Activated T-cell treated with anti-CD3 and anti-CD28 coated beads, Interleukin-2, amount 50 U/mL, for 72 hours (primary cell): ENCODE measurements at places on chromosomes 1 and 21.

- DNase-seq, result no peak
These were observed 204.7 kb upstream of the PROX1 start for GRCh38 chr1:213782941-213783672.

- DNase-seq, result no peak
These were observed 9.1 kb downstream of the TMEM9 start for GRCh38 chr1:201145132-201145531.

- peak; percentile 52 for DNase-seq
These were observed 11.0 kb upstream of the SERBP1 start for GRCh38 chr1:67441183-67441582.

- DNase-seq, result no peak
These were observed 8.5 kb downstream of the CLDN19 start for GRCh38 chr1:42731585-42731984.

DNA sequence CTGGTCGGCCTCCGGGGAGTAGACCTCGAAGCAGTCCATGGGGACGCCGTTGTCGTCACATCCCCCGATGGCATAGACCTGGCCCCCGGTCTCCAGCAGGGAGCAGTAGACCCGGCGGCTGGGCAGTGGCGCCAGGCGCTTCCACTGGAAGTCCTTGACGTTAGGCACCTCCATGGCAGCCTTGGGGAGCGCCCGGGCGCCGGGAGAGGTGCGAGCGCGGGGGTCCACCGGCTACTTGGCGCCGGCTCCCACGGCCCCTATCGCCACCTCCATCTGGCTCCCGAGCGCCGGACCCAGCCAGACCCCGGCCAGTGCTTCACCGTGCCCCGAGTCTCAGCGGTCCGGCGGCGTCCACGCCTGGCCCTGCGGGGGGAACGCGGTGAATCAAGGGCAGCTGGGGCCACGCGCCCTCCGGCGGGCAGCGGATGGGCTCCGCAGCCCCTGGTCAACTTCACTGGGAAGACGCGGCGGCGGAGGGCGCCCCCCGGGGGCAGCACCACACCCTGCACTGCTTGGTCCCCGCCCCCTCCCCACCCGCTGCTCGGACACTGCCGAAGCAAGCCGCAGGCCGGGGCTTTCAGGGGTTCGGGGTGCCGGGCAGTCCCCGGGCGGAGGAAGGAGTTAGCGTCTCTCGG lies 13.2 kb downstream of the KLHDC8A start:
- no peak for DNase-seq

- DNase-seq, result no peak
These were observed 381.2 kb downstream of the PTPRC start for GRCh38 chr1:199020051-199020450.

GRCh38 chr21:25867061-25867460 lies 132.3 kb downstream of the GABPA start:
- DNase-seq, result no peak

DNA sequence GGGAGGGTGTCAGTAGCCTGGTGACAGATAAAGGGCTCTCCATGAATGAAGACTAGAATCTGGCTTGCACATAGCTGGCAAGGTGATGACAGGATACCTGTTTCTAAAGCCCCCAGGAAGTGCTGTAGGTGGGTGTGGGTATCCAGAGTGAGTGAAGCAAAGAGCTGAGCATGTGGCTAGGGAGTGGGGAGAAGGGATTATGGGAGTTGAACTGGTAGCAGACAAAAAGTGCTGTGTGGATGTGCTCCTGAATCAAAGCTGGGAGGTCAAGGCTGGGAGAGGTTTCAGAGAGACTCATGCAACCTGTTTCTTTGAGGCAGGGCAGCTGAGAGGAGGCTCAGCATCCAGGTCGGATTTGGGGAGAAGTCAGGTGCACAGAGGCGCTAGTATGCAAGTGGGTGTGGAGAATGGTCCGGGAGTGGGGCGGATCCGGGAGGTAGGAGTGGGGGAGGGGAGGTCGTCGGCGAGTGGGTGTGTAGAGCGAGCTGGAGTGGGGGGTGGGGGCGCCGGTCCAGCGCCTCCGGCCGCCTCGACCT lies 600 bp downstream of the ASTN1 start:
- DNase-seq, result no peak

DNA sequence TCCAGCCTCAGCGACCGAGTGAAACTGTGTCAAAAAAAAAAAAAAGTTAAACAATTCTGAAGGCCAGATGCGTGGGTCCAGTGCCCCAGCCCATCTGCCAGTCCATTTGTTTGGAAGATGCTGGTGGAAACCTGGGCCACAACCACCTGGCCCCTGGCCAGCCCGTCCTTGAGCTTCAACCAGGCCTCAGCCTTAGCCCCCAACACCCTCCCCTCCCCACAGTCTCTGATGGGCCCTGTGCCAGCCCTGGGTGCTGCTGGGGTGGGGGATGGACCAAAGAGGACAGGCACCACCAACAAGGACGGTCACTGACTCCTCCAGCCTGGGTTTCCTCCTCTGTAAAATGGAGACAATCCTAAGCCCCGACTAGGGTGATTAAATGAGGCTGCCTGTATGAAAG lies 19.6 kb upstream of the PLEKHG5 start:
- DNase-seq, result no peak

DNA sequence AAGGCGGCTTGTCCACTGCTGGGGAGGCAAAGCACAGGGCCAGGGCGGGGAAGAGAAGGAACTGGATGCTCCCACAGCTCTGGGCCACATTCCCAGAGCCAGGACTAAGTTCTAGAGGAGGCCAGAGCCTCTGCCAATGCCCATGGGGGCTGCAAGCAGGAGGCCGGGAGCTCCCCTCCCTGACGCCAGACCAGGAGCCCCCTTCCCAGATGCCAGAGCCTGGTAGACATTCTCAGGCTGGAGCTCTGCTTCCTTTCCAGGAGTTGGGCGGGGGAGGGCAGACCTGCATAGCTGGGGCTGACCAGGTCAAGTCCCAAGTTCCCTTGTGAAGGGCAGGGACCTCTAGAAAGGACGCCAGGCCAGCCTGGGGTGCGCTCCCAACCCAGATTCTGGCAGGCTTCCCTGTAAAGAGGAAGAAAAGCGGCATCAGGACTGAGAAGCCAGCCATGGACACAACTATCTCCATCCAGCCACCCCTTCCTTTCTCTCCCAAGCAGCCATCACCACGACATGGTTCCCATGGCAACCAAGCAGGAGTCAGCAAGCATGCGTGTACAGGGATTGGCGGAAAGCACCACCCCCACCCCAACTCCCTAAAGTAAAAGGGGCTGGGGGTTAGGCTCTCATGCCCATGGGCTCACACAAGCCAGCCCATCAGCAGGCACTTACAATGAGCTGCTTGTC lies 13.4 kb downstream of the KIF21B start:
- DNase-seq, result no peak

DNA sequence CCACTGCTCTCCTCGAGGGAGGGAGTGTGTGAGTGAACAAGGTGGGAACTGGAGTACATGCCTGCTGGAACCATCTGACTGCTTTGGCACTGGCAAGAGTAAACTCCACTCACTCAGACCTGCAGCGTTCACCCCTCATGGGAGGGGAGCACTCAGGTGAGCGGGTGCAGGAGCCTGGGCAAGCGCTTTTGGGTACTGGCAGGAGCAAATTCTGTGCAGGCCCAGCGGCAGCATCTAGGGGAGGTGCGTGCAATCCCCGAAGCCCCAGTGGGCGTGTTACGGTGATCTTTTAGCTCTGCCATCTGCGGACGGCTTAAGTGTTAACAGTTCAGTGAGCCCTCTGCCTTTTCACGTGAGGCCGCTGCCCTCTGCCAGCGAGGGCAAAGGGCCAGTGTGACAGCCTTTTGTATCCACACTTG lies 127.4 kb downstream of the PATJ start:
- no peak for DNase-seq

- DNase-seq, result no peak
These were observed 173.1 kb downstream of the LMO4 start for GRCh38 chr1:87501738-87502137.

DNA sequence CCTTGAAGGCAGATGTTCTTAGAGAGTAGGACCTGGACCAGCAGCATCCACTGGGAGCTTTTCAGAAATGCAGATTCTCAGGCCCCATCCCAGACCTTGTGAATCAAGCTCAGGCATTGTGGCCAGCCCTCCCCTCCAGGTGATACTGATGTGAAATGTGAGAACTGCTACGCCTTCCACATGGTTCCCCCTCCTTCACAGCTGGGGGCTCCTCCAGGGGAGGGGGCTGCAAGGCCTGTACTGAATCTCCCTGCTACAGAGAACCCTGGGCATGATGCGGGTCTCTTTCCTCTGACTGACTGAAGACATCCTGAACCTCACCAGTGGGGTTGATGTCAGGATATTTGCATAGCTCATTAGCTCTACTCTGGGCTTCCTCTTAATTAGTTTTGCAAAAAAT lies 141.8 kb upstream of the CSF3R start:
- DNase-seq, result no peak
